ENCODE measurements at places on chromosomes 3 and 15. TPM values are rescaled to one million over a fixed set of nuclear protein-coding genes. Genes with fewer than 3 reads are reported as not detected.

The GOLGA8S gene
- total RNA-seq = not detected

The CEP152 gene
- total RNA-seq = 39.4 TPM

The KLF15 gene
- total RNA-seq = 0.40 TPM

The MYEF2 gene
- total RNA-seq = 24.7 TPM

The ZNF774 gene
- 0.68 TPM for total RNA-seq

The AMOTL2 gene
- total RNA-seq = 0.12 TPM
